NCI-H187 treated with DMSO at 0.1 percent for 48 hours (cell line): ENCODE measurements at places on chromosomes 4 and X.

GRCh38 chr4:119498527-119498926, 130.1 kb downstream of the PDE5A start:
- DNase-seq, result peak; percentile 73

DNA sequence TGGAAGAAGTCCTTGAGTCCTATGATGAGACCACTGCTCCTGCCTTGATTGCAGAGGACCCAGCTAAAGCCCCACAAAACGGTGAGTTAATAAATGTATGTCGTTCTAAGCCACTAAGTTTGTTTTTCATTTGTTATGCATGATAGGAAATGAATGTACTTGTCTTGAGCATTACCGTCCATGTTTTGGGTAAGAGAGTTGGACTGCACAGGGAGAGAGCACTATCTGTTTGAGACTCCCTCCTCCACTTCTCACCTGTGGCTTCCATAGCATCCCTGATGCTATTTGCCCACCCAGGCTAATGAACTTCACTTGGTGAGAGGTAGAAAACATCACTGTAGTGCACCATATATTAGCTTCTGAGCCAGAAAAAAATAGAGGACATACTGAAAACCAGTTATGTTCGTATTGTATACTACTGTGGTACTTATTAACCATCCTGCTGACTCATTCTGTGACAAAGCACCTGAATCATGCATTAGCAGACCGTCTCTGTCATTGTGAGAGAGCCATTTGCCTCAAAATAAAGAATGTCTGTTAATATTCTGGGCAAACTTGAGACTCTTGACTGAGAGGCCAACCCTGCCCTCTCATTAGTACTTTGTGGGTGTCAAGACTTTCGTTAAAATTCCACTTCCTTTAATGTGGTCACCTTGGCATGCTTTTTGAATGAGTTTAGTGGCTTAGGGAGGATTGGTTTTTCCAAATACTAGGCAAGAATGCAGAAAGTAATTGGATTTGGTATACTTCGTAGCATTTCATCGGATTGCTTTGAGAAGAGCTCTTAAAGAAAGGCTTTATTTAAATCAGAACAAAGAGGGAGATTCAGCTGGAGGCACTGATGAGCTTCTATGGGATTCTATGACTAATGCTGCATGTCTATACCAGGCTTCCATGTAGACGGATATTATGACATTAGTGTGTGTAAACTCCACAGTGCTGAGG, 99.3 kb upstream of the GRPR start:
- no peak for DNase-seq

GRCh38 chrX:97685753-97686152, 802.0 kb downstream of the RPA4 start:
- DNase-seq, result no peak

DNA sequence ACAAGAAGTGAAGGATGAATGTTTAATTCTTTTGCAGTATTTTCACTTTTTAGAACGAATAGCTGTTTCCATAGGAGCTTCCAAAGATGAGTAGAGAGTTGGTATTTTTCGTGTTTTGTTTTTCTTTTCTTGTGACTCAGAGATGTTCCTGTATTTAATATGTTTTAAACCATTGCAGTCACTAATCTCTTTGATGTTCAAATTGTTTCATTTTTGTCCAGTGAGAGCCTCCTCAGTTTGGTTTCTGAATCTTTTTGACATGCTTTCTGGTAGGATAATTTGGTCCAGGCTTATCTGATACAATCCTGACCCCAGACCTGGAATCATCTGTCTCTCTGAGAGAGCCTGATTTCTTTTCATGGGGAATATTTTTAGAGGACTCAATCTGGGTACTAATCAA, 41.6 kb downstream of the BEX3 start:
- DNase-seq, result no peak

DNA sequence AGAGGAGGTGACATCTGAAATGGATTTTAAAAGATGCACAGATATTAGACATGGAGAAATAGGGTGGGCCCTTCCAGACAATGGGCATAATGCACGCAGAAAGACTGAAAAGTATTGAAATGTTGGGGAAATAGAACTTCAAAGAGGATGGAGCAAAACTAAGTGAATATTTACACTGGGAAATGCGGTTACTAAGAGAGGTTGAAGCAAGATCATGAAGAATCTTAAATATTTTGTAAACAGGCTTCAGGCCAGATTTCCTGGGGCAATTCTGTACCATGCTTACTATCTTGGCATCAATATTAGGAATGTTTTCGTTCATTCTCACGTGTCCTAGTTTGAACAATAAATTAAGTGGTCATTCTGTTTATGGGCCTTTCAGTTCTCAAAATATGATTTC, 216.3 kb downstream of the ADAMTS3 start:
- DNase-seq, result no peak

GRCh38 chrX:28552882-28553829, 34.1 kb upstream of the IL1RAPL1 start:
- DNase-seq, result no peak

GRCh38 chr4:116099596-116099995, 985.8 kb downstream of the TRAM1L1 start:
- DNase-seq, result no peak

DNA sequence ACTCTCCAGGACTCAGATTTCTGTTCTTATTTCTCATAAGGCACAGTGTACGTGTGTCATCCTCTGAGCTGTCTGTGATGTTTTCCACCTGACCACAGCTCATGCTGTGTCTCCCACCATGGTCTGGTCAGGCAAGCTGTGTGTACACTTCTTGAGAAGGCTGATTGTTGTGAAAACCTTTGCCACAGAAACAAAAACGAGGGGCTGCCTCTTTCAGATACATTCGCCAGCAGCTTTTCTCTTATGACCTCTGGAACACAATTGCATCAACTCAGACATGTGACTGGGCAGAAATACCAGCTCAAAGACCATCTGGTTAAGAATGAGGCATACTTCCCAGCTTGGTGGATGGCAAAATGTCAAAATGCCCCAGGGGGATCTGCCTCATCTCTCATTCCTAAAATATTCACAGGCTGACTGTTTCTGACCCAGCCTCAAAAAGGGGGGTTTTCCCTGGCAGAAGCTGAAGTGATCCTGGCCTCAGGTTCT, 46.1 kb downstream of the PGRMC2 start:
- no peak for DNase-seq

DNA sequence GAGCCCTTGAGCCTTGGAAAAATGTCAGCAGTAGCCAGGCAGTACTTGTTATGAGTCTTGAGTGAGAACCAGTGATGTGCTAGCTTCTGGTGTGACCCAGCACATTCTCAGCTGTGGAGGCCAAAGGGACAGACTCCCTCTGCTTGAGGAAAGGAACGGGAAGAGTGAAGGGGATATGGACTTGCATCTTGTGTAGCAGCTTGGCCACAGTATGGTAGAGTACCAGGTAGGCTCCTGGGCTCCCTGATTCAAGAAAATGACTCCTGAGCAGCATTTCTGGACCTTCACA, 1601.9 kb upstream of the ADGRL3 start:
- DNase-seq, result no peak

- DNase-seq, result no peak
These were observed 29.8 kb downstream of the YY2 start for GRCh38 chrX:21885568-21885967.

- DNase-seq, result no peak
These were observed 263.3 kb upstream of the GPRIN3 start for GRCh38 chr4:89570931-89571330.

DNA sequence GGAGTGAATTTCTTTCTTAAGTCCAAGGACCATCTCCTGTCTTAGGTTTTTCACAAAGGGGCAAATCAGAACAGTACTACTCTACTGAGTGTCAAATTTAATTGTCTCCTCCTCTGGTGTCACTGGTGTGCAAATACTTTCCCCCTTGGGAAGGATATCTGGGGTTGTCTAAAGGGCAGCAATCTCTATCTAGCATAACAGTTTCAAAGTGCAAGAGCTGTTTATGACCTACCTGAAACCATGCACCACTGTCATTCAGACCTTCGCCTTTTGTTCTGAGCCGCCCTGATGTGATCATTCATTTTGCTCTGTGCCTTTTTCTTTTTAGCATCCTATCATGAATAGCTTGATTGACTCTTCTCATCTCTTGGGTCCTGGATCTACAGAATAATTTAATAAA, 39.3 kb downstream of the IL1RAPL1 start:
- DNase-seq, result no peak

DNA sequence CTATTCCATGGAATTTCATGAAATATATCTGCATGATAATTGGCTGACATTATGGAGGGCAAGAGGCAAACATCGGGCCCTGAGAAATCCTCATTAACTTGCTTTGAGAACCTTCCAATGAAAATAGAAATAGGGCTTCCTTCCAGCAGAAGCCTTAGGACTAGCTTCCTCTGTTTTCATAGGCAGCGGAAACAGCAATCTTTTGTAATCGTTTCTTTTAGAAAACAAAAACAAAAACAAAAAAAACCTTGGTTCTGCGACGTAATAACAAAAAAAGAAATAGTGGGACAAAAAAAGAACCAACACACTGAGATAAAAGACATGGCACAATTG, 62.9 kb downstream of the GEMIN8 start:
- no peak for DNase-seq

DNA sequence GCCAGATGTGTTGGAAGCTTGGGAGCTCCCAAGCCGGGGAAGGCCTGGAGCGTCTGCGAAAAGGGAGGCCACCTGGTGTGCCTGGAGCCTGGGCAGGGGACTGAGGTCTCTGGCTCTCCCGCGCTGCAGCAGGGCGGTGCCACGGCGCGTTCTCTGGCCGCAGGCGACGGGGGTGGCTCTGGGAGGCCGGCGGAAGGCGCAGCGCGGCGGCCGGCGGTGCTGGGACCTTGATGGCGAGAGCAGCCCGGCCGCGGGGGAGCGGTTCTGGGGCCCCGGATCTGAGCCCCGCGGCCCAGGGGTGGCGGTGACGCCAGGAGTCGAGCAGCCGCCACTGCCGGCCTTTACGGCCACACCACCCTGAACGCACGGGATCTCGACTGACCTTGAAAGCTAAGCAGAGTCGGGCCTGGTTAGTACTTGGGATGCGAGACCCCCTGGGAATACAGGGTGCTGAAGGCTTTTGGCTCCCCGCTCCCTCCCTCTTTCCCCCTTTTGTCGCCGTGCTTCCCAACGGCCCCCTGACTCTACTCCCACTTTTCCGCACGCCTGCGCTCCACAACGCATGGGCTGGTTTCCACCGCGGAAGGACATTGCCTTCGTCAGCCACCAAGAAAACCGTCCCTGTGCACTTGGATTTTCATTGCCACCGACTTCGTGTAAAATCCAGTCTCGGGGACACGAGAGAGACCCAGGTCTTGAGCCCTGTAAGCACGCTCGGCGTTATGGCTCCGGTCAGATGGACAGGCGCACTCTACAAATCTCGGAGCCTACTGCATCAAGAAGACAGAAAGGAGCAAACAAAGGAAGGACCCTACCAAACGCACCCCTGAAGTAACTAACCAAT, 9.5 kb downstream of the FRG2 start:
- DNase-seq, result no peak

DNA sequence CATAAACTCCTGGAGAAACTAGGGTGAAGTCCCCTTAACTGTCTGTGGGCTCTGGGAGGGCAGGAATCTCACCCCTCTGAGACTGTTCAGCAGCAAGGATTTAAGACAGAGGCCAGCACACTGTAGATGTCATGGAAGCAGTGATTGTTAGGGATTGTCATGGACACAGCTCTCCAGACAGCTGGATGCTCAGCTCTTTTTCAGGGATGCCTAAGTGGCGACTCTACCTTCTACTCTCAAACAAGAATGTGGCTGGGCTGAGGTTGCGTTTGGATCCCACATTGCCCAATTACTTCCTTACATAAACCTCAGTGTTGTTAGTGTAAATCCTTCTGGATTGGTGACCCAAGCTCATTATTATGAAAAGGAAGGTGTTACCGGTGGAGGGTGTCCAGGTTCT, 291.9 kb upstream of the VCX3A start:
- no peak for DNase-seq

- no peak for DNase-seq
These were observed 691.0 kb upstream of the HTR2C start for GRCh38 chrX:113892891-113893290.

GRCh38 chr4:52979020-52979419, 116.9 kb downstream of the RASL11B start:
- no peak for DNase-seq

DNA sequence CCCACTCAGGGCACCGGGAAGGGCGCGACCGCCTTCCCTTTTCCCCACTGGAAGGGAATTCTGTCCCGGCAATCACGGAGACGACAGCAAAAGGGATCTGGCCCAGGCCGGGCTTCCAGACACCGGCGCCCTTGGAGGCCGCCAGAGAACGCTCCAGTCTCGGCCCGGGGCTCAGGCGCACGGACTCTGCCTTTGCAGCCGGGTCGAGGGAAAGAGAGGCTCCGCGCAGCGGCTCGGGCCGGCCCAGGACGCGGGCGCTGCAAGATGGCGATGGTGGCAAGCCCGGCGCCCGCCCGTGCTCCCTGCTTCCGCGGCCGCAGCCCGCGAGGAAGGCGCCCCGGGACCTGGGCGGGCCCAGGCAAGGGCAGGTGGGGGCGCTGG, 1.1 kb downstream of the CTBP1 start:
- DNase-seq, result no peak

DNA sequence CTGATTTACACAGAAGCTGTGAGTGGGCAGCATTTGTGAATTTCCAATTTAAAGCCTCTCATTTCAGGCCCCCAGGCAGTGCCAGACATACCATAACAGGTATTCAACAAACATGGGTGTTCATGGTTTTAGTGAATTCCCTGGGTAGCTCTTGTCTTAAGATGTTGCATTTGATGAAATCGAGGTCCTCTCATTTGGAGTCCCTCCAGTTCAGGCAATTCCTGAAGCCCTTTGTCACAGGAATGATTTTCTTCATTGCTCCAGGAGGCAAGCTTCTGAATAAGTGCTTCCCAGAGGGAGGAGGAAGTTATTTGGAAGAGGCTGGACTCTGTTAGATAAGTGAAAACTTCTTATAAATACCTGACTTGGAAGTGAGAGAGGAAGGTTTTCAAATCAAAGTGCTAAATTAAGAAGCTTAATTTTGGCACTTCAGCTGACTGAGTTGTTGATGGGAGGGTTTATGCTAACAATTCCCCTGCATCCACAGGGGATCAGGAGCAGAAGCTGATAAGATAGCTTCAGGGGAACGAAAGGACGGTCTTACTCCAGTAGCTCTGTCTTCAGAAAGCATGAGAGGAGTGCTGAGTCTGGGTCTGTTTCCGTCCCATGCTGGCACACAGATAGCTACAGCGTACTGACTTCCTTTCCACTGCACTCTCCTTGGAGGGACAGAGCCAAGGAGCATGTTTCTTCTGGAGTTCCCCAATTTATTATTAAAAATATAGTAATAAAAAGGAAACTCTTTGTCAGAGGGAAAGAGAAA, 543.1 kb downstream of the GBA3 start:
- DNase-seq, result no peak
